ENCODE measurements at places on chromosomes 12 and 14.

GRCh38 chr14:75514673-75515628 lies 7.3 kb upstream of the BATF start:
- peak; percentile 29 for DNase-seq

DNA sequence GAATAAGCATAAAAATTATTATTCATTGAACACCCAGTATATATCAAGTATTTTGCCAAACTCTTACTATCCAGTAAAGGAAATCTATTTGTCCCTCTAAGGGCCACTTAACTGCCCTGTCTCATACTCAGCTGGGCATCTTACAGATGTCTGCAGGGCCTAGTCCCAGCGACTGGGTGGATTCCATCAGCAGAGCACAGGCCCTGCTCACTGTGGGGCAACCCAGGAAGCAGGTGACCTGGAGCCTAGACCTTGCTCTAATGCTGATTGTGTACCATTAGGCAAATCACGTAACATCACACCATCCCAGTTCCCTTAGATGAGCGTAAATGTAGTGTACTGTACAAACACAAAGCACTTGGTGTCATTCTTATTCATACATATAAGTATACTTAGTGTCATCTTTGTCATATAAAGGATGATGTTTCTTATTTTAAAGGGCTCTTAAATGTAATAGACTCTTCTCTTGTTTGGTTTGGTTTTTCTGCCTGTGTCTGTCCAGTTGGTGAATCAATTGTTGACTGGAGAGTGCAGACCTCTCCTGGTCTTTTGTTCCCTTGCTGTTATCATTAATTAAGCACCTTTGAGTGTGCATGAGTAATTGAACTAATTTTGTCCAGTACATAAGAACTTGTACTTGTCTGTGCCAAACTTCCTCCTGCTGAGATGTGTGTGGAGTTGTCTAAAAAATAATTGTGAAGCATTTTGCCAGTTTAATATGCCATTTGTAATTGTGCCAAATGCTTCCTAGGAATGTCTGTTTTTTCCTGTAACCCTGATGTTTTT lies 49.3 kb downstream of the RAB35 start:
- DNase-seq, result no peak

DNA sequence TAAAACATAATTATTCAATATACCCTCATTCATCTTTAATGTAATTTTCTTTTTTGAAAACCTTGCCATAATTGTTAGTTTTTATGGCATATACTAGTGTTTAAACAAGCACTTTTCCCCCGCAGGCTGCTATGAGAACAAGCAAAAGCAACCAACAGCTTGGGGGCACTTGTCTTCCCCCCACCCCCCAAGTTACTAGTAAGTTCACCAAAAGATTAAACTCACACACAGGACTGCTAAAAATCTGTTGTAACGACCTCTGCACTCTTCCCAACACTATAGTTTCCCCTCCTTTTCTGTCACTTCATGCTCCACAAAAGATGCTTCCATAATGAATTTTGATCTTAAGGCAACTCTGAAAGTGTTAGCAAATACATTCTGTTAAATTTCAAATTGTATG lies 474.9 kb upstream of the SOX5 start:
- DNase-seq, result no peak

DNA sequence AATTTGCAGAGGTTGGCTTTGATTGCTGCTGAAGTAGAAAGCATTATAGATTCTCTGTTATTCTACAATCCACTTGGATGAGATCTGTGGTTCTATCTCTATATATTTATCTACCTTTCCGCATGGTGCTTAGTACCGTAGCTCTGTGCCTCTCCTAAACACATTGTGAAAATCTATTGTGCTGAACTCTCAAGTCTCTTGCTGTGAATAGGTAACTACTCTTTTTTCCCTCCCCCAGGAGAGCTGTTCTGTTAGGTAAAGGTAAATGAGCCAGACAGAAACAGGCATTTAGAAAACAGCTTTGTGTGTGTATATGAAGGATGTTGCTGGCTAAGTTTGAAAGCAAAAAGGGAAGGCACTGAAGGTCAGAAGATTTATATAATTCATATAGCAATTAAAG lies 112.6 kb downstream of the BRMS1L start:
- no peak for DNase-seq

DNA sequence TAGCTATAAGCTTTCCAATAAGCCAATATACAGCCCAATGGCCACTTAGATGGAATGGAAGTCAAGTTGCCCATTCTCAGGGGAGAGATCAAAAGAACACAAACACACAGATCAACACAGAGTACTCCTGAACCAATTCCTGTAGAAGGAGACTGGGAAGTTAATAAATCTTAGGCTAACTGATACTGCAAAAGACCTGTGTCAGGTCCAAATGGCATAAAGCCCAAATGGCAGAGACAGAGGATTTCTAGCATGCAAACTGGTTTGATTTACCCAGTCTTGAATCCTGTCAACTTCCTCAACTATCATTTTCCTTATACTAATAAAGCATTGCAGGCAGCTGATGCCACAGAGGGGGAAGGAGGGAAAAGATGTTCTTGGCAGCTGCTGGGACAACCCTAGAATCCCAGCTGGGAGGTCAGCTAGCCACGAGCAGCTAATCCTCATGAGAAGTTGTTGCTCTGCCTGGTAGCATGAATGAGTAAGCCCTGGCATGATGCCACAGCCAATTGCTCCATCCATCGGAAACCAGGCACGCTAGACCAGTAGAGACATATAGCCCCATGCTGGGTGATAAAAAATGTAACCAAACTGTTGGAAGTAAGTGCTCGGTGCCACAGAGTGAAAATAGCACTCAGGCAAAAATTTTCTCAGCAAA lies 26.2 kb downstream of the ANG start:
- DNase-seq, result peak; percentile 10

DNA sequence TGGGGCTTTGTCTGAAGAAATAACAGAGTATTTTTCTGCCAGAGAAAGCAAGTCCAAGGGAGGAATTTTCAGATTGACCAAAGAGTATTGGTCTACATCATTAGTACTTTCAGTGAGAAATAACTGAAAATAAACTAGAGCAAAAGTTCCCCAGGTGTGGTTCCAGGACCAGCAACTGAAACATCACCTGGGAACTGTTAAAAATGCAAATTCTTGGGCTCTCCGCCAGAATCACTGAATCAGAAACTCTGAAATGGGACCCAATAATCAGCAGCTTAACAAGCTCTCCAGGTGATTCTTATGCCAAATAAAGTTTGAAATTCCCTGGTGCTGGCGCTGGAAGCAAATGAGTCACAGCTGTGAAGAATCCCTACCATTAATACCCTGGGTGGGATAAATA lies 52.1 kb downstream of the EIF2S3B start:
- DNase-seq, result no peak

GRCh38 chr14:20204721-20205120 lies 14.0 kb downstream of the OR11G2 start:
- no peak for DNase-seq

GRCh38 chr12:91383099-91383498 lies 200.5 kb upstream of the DCN start:
- DNase-seq, result no peak

Measured in muscle of leg (tissue), 16 donors.